ENCODE measurements at places on chromosomes 1 and 21.

DNA sequence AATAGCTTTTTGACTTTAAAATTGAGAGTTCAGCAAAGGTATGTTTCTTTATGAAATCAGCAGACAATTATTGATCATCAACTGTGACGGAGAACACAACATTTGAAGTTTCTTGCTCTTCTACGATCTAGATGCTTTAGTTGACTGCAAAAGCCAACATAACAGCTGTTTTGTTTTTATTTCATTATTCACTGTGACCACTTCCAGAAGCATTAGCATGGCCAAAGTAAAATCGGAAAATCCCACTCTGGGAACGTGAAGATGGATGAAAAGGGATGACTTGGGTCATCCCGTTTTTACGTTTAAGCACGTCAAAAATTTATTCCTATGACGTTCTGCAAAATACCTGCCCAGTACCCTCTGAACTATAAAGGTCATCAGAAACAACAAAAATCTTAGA lies 833.0 kb upstream of the ADAMTS5 start:
- no peak for DNase-seq

DNA sequence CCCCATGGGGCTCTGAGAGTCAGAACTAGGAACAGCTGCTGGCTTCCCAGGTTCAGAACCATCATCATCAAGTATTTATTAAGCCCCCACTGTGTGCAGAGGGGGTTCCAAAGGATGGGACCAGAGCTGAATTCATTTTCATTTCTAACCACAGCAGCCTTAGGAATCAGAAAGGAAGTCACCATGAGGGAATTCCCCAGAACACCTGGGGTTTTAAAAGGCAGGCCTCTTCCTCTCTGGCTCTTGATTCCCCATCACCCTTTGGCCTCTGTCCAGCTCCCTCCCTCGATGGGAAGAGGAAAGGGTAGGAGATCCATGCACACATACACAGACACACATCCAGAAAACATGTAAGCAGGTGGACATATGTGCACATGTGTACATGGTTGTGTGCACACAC lies 1.3 kb upstream of the KCNN3 start:
- no peak for DNase-seq

DNA sequence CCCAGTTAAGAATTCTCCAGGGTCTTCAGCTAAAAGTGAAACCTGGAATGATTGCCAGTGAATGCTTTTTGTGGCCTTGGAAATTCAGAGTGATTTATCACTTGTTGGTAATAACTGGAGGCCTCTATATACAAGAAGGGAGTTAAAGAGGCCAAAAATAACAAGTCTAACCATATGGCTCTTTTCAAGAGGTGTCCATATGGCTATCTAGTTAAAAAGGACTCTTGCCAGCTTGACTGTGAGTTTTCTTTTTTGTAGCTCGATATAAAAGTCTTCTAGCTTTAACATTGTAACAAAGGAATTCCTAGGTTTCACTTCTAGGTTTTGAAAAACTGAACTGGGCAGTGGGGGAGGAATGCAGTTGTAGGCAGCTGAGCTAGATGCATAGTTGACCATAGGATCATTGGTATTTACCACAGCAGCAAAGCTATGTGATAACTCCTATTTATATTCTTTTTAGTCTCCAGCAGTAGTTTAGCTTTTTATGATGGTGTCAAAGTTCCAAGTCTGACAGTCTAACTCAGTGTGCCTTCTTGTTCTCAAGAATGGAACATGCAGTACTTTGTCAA lies 44.4 kb downstream of the CACHD1 start:
- DNase-seq: no peak

- no peak for DNase-seq
Observed at GRCh38 chr21:34112316-34113033, 39.1 kb downstream of the MRPS6 start.
